ENCODE measurements at places on chromosomes 6 and 20.
A peak's percentile ranks its signal among the peaks of the same experiment; 100 is the strongest.

DNA sequence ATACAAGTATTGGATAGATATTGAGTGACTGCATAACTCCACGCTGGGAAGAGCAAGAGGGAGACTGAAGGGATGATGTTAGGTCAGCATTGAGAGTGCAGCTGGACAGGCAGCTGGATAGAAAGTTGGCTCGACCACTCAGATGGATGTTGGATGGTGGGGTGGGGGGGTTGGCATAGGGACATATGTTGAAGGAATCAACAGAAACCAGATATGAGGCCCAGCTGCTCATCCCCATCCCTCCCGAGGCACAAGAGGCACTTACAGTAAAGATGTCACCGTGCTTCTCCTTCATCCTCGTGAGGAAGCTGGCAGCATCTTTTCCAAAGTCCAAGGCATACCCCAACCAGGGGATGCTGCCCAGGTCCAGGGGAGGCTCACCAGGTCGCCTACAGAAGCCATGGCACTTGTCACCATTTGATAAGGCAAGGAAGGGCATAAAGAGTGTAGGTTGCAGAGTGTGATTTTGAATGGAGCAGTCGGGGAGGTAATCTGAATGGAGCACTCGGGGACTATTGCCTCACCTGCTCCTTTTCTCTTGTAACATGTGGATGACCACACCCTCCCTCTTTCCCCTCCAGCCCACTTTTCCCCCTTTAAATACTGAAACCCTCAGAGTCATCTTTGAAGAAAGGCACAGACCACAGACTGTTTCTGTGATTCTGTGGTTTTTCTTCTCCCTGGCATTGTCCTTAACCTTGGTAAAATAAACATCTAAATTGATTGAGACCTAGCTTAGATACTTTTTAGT, 18.0 kb downstream of the PTGIS start:
- DNase-seq: no peak

GRCh38 chr6:157864185-157864761, 41.2 kb downstream of the SNX9 start:
- no peak for DNase-seq

DNA sequence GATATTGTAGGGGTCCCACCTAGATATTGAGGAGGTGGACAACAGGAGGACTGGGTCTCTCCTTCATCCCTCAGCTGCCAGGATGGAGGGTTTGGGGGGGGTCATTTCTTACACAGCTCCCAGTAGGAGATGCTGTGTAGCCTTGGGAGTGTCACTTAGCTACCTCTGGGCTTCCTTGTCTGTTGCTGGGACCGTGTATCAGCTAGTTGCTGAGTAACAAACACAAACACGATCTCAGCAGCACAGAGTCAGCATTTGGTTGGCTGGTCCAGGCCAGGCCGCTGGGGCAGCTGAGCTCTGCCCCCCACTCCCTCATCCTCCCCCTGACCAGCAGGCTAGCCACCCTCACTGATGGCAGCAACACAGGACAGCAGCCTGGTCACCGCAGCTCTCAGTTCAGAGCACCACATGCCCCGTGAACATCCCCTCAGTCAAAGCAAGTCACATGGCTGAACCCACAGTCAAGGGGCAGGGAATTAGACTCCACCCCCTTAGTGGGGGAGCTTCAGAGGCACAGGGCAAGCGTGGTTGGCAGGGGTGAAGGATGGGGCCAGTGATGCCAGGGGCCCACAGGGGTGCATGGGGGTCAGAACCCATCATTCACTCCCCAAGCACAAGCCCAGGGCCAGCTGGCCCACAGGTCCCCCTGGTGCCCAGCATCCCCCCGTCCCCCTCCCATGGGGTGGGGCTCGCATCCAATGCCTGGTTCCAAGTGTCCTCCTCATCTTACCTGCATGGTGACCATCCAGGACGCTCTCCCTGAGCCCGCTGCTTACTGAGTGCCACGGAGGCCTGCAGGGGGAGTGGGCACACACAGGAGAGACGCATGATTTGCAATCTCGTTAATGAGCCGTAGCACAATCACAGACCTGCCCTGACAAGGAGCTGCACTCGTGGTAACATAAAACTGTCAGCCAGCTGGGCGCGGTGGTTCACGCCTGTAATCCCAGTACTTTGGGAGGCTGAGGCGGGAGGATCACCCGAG, 112.4 kb downstream of the TAF4 start:
- DNase-seq: no peak

GRCh38 chr6:39188098-39188450, 41.2 kb downstream of the KCNK5 start:
- no peak for DNase-seq

- DNase-seq: no peak
Observed at GRCh38 chr6:129795261-129795660, 65.9 kb downstream of the TMEM244 start.

GRCh38 chr6:22078288-22078687, 218.5 kb downstream of the PRL start:
- no peak for DNase-seq

DNA sequence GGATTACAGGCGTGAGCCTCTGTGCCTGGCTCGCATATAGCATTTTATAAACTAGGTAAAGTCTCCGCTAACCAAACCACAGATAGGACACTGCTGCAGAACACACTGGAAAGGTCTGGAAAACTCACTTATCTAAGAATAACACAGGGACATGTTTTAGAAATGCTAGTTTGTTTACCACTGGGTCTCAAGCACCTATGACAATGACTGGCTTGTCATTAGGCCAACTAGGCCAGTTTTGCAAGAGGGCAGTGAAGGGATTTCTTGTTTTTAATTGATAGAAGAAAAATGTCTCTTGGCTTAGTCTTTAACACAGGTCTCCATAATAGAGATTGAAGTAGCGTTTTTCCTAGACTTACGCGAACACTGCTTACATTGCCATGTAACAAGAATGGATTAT, 201.4 kb downstream of the TMEM242 start:
- DNase-seq: no peak

GRCh38 chr6:6758915-6759654, 170.6 kb downstream of the LY86 start:
- peak; percentile 42 for DNase-seq

- no peak for DNase-seq
Observed at GRCh38 chr6:99079058-99079457, 131.3 kb upstream of the FBXL4 start.

DNA sequence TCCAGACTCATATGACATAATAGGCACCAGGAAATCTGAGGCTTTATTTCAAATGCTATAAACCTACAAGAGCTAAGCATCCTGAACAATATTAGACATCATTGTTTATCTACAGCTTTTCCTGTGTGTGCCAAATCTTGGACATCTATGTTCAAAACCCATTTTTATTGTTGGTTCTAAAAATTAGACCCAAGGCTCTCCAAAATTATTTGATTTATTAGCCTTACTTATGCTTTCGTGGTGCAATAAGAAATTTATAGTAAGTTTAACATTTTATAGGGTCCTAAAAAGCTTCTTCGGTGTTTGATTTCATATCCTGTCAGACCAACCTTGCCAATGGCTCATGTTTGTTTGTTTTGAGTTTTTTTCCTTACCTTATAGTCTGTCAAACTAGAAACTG, 1014.5 kb upstream of the MANEA start:
- DNase-seq: no peak

DNA sequence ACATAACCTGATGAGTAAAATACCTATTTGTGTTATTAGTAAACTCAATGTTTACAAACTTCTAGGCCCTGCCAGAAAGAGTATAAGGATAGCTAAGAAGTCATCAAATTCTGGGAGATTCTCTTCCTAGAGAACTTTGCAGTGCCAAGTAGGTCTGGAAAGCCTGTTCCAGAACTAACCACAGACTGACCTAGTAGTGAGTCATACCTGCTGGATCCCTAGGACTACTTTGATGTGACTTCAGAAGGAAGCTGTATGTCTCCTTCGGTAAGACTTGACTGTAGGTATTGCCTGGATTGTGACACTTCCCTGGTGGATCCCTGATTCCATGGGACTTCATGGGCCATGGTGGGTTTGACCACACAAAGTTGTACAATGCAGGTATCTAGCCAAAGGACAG, 131.7 kb downstream of the DNAH8 start:
- DNase-seq: no peak

DNA sequence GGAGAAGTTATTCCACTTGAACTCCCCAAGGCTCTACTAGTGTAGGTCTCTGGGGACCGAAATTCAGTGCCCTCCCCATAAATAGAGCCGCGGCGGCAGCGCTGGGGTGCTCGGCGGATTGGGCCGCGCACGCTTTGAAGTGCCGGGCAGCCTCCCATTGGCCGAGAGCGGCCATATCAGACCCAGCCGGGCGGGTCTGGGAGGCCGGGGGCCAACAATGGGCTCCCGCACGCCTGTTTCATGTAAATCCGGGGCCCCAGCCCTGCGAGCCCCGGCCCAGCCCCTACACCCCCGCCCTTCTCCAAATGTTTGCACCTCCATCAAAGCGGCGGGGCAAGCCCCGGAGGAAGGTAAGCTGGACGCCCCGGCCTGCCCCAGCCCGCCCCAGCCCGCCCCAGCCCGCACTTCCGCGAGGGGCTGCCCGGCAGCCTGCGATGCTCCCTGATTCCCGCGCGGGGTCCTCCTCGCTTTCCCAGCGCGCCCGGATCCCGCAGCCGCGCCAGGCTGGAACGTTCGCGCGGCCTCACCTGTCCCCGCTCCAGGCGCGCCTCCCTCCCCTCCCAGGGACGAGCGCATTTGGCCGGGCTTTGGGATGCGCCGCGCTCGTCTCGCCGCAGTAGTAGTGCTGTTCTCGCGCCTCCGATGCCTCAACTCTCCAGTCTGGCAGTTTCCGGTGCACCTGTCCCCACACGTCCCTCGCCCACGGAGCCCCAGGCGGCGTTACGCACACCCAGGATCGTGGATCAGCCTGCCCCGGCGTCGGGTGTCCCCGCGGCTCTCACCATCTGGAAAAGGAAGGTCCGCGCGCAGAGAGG, at the start of gene TBXT:
Gene TBXT, minus strand, starts transcription at position 51 of the 815 bp plus-strand sequence. CDS start 260 bp downstream, outside the sequence.
- no peak for DNase-seq

DNA sequence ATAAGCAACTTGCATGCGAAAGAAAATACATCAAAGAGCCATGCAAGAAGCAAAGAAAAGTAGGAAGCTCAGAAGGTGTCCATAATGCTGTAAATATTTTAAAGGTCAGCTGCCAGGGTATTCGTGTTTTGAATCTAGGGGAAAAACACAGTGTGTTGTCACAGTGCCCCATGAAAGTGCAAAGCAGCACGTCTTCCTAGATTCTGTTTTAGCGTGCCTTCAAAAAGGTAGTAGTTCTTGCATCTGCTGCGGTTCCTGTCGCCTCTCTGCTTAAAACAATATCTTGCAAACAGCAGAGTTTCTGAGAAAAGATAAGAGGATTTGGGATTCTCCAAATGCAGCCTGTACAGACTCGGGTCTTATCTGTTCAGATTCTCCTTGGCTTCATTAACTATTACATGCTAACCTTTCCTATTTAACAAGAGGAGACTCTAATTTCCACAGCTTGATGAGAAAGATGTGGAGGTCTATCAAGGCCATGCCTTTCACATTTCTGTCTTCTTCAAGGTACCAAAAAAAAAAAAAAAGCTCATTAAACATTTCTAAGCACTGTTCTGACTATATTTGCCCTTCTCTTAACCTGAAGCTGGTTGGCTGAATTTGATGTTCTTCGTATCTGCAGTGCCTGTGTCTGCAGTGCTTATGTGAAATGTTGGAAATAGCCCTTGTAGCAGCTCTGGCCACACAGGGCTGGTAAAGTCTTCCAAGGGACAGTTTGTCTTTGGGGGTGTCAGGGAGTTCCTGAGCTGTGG, 297.5 kb downstream of the ADGB start:
- no peak for DNase-seq

DNA sequence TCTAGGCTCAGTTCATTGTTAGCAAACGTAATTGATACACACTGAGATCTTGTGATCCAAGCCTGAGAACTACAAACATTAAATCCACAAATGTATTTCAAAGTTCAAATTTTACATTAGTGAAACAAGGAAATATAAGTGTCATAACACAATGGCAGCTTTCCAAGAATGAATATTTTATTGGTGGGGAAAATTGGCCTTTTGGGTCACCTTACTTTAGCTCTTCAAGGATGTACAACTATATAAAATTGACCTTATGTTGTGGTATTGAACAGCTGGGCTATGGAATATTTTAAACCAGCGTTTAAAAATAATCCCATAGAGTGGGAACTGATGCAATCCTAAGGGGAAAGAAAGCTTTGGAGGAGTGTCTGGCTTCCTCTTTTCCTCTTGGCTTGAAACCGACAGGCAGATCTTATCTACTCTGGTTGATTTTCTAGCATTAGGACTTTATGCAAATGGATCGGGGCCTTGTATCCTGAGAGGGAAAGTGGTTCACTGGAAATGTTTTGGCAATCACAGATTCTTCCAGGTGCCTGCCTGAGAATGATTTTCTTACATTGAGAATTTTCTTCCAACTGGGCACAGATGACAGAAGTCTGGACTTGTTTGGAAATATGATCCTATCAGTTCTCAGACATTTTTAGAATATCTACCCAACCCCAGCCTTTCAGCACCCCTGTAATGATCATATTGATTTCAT, 184.8 kb upstream of the ECI2 start:
- DNase-seq: no peak
